ENCODE measurements at places on chromosomes 6 and 20. TPM values are rescaled to one million over a fixed set of nuclear protein-coding genes. Genes with fewer than 3 reads are reported as not detected.
A peak's percentile ranks its signal among the peaks of the same experiment; 100 is the strongest.

- no peak for DNase-seq
Observed at GRCh38 chr6:170462366-170463020, 90.6 kb downstream of the PSMB1 start.

DNA sequence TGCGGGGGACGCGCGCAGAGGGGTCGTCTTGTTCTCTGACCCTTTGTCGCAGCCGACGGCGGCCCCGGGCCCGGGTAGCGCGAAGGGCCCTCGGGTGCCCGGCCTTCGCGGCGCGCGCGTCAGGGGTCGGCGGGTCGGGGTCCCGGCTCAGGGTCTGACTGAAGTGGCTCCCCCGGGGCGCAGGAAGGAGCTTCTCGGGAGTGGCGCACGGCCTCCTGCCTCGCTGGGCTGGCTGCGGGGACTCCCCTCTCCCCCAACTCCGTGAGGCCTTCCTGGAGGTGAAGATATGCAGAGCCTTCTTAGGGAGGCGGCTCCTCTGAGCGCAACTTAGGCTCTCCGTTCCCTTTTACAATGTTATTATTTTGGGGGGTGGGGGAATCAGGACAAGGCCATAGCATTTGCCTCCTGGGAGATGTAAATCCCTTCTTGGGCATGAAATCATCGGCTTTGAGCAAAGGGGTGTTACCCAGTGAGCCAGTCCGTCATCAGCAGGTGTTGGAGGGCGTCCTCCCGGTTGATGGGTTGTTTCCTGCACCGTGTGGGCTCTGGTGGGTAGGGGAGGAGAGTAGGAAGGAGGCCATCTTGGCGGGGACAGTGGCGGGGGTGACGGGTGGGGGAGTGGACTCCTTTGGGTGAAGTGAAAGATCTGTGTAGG lies 523 bp downstream of the CDS2 start:
- DNase-seq: peak; percentile 46

DNA sequence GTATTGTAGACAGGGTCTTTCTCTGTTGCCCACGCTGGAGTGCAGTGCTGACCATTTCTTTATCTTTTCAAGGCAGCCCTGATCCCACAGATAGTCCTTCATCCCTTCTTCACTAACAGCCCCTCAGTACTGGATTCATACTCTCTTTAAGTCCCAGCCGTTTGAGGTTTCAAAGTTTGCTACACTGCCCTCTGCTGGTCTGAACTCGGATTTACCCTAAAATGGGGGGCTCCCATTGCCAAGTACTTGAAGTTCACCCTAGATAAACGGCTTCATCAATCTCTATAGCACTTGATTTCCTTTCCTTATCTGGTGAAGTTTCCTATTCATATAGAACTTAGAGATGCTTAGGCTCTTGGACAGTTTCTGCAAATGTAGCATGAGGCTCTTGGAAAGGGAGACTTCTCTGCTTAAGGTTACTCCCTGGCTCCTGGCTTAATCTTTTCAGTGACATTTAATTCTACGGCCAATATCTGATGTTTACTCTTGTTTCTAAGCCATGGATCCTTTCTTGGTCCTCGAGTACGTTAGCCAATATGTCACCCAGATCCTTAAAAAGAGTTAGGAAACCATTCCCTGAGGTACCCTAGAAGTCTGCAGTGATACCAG lies 21.4 kb upstream of the PREP start:
- DNase-seq: peak; percentile 31

Gene TBXT
- not detected for total RNA-seq

- DNase-seq: no peak
Observed at GRCh38 chr6:165183496-165184140, 125.8 kb downstream of the C6orf118 start.

DNA sequence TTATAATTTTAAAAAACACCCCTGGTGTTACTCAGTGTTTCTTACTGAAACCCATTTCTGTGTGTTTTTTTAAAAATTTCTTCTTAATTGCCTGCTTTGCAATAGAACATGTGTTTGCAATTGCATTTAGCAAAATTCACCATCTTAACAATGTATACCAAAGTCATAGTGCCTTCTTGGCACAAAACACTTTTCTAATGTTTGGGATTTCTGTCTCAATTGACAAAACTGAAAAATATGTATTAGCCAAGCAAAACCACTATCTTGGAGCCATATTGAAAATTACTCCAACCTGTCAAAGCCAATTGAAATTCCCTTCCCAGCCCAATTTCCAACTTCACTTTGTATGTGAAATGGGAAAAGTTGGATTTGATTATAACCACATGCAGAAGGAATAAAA lies 88.4 kb upstream of the RSPO3 start:
- no peak for DNase-seq

DNA sequence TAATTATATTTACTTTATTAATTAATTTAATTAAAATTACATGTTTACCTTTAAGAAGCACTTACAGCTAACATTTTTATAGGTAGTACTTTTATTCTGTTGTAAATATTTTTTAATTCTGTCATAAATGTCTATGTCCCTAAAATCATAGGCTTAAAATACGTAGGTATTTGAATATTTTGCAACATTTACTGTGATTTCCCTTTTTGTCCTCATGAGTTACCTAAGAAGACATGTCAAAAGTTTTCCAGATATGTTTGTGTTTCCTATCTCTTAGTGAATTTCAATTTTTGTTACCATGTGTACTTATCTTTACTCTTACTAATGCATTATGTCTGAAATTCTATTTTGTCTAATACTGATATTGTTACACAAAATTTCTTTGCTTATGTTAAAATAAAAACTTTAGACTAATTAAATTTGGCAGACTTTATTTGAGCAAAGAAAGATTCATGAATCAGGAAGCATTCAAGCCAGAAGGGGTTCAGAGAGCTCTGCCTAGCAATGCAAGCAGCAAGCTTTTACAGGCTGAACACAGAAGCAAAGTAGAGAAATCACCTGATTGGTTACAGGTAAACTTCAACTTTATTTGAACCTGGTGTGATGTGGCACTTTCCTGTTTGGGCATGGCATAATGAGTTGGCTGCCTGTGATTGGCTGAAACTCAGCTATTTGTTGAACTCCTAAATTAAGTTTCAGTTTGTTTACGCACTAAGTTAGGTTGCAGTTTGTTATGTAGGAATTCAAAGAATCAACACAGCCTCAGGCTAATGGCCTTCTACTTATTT lies 123.2 kb upstream of the TMEM170B start:
- peak; percentile 71 for DNase-seq

Gene SIM1
- total RNA-seq: 7.2 TPM

Gene WFDC5
- not detected for total RNA-seq

GRCh38 chr6:293193-294174 lies 1.2 kb downstream of the DUSP22 start:
- DNase-seq: no peak

Gene SLC24A3
- total RNA-seq: 4.9 TPM

GRCh38 chr6:105058316-105058715 lies 101.4 kb downstream of the LIN28B start:
- DNase-seq: no peak

DNA sequence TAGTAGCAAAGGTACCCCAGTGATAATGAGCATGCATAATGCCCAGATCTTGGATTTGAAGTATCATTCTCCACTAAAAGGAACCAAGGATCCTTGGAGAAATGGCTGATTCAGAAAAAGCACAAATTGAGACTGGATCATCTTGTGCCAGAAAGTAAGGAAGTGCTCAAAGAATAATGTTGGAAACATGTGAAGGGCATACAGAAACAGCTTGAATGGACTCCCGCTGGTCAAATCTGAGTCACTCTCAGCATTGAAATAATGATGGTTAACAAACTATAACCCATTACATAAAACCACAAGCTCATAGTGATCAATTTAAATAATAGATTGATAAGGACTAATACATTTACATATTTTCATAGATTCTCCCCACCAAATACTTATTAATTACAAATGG lies 3.6 kb upstream of the OSTM1 start:
- DNase-seq: no peak

All from breast epithelium (tissue), 4 donors.